ENCODE measurements at places on chromosomes 1 and 21.

GRCh38 chr1:109259674-109260557 lies 10.6 kb downstream of the CELSR2 start:
- DNase-seq: no peak

DNA sequence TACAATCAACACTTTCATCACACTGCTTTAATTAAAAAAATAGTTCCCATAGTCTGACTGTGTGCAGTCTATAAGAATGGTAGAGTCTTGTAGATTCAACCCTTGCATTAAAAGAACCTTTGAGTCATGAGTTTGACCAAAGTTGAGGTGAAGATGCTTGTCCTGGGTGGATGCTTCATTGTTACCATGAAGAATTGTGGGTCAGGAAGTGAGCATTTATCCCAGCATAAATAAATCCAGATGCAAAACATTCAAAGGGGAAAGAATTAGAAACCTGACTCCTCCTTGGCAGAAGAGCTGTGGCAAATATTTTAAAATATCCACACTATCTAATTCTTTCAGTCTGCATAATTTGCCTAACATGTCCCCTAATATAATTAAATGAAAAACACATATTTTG lies 72.9 kb upstream of the SPAG17 start:
- DNase-seq: no peak

- no peak for DNase-seq
Observed at GRCh38 chr21:17931080-17931479, 111.9 kb upstream of the C21orf91 start.

GRCh38 chr1:155077346-155077745 lies 1.3 kb upstream of the EFNA3 start:
- no peak for DNase-seq

DNA sequence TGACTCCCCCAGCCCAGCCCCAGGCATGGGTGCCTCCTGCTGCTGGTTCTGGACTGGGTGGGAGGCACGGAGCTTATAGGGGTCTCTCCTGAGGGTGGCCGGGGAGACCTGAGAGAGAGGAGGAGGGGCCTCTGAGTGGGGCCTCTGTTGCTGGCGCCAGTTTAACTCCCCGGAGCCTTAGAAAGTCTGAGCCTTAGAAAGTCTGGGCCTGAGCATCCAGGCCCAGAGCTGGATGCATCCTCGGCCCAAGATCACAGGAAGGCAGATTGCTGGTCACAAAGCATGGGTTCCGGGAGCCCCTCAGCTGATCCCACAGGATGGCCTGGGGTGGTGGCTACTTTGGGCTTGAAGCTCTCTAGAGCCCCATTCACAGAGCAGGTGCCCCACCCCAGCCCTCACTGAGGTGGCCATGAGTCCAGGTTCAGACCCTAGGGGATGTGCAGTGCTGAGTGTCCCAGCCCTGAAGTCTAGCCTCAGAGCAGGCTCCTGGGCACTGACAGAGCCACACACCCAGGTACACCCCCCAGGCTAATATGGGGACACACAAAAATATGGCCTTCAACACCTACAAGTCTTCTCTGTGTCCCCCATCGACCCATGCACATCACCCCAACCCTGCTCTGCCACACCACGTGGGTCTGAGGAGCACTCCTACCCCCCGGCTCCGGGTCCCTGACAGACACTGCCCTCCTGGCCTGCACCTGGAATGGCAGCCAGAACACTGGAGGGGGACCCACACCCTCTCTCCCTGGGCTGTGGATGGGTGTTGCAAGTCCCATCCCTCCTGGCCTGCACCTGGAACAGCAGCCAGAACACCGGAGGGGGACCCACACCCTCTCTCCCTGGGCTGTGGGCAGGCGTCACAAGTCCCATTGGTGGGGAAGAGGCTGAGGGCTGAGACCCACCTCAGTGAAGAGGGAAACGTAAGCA lies 9.7 kb downstream of the PLA2G2F start:
- no peak for DNase-seq

DNA sequence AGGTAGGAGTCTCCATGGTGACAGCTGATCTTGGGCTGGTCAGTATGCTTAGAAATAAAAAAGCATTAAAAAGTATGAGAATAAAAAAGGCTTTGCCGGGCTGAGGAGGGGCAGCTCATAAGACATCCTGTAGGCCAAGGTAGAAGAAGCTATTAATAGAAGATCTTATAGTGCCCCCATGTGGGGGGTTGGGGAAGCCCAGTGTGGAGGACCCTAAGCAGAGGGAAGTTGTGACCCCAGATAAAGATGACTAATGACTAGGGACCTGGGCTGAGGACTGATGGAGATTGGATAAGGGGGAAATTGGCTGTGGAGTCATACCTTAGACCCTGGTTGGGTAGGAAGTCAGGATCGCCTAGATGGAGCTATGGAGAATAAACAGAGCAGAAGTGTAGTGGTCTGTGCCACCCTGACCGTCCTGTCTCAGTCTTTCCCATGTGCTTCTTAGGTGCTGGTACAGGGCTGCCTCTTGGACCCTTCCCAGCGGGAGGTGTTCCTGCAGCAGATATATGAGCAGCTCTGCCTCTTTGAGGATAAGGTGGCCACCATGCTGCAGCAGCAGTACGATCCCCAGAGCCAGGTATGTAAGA lies 25.0 kb downstream of the SZT2 start:
- DNase-seq: no peak

- DNase-seq: no peak
Observed at GRCh38 chr21:45224189-45224938, 63.3 kb downstream of the POFUT2 start.

DNA sequence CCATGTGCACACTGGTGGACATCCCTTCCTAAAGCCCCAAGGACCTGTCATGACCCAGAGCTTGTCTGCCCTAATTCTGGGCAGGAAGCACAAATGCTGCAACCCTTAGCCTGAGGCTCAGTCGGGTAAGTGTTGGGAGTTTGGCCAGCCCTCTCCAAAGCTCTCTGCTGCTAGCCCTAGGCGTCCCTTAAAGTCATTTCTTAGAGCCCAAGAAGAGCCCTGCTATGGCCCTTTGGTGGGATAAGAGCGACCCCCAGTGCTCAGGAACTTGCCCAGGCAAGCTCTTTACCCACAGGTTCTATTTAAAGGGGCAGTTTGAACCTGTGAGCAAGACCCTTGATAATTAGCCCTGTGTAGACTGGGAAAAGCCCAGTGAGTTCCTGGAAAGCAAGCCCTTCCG lies 356.8 kb downstream of the RRAGC start:
- DNase-seq: no peak

DNA sequence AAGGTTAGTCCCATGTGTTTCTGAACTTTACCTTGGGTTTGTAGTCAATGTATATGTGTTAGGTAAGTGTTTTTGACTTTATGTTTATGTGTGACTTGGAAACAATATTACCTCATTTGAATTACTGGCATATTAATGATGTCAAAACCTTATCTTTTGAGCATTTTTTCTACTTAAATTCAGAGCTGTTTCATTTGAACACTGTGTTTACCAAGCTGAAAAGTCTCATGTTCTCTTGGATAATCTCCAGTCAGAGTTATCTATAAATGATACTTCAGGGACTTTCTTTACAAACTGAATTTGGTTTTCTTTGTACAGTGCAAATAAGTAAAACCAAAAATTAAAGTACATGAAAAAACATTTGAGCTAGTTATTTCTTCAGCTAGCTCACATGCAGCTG lies 30.0 kb downstream of the ADAMTS1 start:
- DNase-seq: no peak

DNA sequence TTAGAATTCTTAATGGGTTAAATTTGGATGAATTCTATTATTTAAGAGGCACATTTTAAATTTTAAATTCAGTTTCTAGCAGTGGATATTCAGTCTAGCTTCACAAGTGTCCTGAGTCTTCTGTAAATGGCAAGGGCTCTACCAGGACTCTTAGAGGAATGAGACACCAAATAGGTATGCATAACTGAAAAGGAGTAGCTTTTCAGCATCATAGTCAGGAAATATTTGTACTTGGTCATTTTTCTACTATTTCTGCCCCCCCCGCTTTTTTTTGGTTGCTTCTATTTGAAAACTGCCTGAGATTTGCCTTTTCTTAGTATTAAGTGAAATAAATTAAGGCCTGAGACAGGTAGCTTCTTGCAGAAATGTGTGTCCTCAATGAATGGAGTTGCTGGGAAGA lies 80.2 kb downstream of the MAST2 start:
- no peak for DNase-seq

DNA sequence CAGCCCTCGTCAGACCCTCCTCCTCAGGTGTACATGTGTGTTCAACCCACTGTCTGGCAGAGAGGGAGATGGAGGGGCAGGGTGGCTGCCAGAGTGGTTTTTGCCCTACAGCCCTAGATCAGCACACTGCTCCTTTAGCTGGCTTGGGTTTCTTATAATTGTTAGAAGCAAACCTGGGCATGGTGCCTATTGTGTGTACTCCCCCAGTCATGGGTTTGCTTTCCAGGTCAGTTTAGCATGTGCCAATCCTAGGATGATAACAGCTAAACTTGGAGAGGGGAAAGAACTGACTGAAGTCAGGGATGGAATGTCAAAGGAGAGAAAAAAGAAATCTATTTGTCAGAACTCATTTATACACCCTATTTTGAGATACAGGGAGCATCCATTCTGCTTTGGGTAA lies 63.3 kb downstream of the UCK2 start:
- DNase-seq: no peak

DNA sequence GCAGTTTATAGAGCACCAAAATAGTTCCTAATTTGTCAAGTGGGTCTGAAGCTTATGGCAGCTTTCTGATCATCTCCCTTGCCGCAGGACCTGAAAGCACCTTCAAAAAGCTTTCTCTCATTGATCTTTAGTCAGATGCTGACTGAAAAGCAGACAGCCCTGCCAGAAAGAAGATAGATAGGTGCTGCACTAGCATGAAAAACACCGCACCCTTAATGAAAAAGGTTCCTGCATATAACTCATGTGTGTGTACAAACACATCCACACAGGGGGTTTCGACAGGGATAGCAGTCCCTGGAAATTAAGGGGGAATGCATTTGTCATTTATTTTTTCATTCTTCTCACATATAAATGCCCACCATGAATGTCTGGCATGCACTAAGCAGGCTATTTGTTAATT lies 361.7 kb upstream of the SNX7 start:
- no peak for DNase-seq

- no peak for DNase-seq
Observed at GRCh38 chr1:89037186-89037585, 14.5 kb upstream of the GBP3 start.

Measured in right lung (tissue), 10 donors.